ENCODE measurements at places on chromosomes 4 and X.

- DNase-seq, result no peak
These were observed 319 bp downstream of the DRP2 start for GRCh38 chrX:101219864-101220346.

GRCh38 chrX:107968623-107969022 is 13.5 kb downstream of the TEX13B start:
- DNase-seq, result no peak

GRCh38 chrX:53284684-53285447 is 3.5 kb upstream of the IQSEC2 start:
- DNase-seq, result no peak

DNA sequence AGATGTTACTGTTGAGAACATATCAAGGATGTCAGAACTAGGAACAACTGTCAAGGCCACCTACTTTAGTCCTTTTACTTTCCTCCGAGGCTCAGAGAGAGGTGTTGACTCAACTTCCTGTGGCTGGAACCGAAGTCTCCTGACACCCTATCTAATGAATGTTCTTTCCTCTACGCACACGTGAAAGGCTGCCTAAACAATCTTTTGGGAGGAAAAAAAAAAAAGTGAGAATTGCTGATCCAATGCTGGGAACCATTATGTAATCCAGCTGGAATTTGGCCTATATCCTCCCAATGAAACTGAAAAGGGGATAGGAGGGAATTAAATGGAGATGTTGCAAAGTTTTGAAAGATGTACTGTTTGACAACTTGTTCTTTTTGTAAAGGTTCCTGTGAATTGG is 8.3 kb upstream of the MAP7D3 start:
- no peak for DNase-seq

DNA sequence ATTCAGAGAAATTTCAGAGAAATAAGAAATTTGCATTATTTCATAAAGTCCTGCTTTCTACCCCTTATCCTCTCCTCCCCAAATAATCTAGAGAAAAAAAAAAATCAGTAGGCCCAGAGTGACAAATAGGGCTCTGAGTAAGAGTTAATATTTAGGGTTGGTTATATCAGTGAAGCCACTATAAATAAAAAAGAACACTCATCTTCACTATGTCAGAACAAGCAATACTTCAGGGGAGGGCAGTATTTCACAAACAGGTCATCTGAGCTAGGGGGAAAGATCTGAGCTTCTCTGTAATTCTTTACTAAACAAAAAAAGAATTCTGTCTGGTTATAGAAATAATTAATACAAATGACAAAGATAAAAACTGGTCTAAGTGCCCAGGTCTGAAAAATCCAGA is 39.4 kb downstream of the PDE5A start:
- DNase-seq, result no peak

DNA sequence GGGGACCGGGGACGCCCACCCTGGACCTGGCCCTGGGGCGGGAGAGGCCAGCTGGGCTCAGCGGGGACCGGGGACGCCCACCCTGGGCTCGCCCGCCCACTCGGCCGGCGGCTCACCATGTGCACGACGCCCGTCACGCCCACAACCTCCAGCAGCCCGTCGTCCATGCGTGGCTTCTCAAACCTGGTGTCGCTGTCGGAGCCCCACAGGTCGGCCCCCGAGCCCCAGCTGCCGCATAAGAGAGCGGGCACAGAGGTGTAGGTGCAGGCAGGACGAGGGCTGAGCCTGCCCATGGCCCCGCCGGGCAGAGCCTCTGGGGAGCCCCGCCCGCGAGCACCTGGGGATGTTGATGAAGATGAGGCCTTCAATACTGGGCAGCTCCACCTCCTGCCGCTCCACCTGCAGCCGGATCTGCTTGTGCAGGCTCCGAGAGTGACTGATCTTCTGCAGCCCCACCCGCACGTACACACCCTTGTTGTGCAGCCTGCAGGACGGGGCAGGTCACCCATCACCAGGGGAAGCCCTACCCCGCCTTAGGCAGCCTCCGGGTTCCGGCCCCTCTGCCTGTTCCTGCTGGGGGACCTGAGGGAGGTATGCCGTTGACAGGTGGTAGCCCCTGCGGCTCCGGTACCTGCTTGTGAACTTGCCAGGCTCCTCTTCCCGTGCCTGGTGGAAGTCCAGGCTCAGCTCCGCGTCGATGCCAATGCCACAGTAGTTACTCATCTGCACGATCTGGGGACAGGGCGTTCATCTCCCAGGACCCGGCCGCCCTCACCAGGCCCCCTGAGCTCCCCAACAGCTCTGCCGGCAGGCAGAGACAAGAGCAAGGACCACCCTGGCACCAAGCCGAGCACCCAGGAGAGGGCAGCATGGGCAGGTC is 11.8 kb downstream of the DGKQ start:
- DNase-seq, result no peak

GRCh38 chr4:179467878-179468277 is 2025.6 kb upstream of the AGA start:
- no peak for DNase-seq

DNA sequence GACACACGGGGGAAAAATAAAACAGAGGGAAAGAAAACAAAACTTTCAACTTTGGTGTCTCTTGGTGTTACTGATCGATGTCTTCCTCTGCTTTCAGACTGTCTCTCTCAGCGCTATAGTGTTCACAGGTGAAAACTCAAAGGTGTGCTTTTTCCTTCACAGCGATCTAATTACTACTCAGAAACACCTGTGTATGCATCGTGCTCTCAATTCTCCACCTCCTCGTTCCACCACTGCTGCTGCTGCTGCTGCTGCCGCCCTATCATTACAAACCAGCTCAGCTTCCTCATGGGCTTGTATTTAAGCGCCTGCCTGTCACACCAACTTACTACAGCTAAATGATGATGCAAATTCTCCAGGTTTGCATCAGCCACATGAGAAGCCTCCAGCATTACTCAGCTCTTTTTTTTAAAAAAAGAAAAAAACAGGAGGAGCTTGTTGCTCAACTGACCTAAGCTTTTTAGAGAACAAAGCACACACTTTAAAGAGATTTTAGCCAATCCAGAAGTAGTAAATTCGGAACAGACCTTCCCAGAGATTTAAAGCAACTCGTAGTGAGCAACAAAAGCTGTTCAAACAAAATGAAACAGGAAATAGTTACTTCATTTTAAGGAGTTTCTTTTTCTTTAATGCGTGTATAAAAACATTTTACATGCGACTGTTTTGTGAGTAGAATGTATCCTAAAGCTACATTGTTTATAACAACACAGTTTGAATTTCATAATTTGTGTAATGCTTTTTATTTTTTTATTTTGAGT is at the start of gene SLC7A11:
Gene SLC7A11 (minus strand): TSS at position 274 of the 758 bp plus-strand sequence. CDS start 280 bp downstream, outside the sequence.
- no peak for DNase-seq

GRCh38 chrX:39456894-39457604 is 640.7 kb downstream of the BCOR start:
- no peak for DNase-seq

GRCh38 chrX:44012484-44013096 is 39.4 kb upstream of the NDP start:
- peak; percentile 29 for DNase-seq

GRCh38 chr4:1200425-1201035 is 28.1 kb upstream of the SPON2 start:
- no peak for DNase-seq

GRCh38 chr4:146247356-146247755 is 33.0 kb downstream of the REELD1 start:
- DNase-seq, result no peak

DNA sequence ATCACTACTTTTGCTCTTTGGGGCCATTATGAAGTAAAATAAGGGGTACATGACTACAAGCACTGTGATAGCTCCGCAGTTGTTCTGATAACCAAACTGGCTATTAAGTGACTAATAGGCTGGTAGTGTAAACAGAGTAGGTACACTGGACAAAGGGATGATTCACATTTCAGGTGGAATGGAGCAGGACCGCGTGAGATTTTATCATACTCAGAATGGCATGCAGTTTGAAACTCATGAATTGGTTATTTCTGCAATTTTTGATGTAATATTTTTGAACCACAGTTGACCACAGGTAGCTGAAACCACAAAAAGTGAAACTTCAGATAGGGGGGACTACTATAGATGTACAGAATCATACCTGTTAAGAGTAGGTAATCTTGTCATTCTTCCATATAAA is 55.8 kb downstream of the PAK3 start:
- DNase-seq, result no peak

- no peak for DNase-seq
These were observed 78.3 kb downstream of the FHDC1 start for GRCh38 chr4:153014460-153014859.

- no peak for DNase-seq
These were observed 174.3 kb downstream of the ADGRL3 start for GRCh38 chr4:61374447-61374891.

- no peak for DNase-seq
These were observed 72.3 kb downstream of the GRIA3 start for GRCh38 chrX:123256378-123256777.

- no peak for DNase-seq
These were observed 122.4 kb upstream of the SLC4A4 start for GRCh38 chr4:71216316-71216959.
